A549 treated with RU486 at 1 μM for 4 hours (cell line): ENCODE measurements at places on chromosomes 7 and 10. TPM values are rescaled to one million over a fixed set of nuclear protein-coding genes. Genes with fewer than 3 reads are reported as not detected.

ZMIZ2 gene
- 21.0 to 36.2 TPM (median 30.9 TPM) in 5 replicates for total RNA-seq

CLCN1 gene
- total RNA-seq, result 0.06 to 0.11 TPM in 2 of 5 replicates, not detected in the others

MNX1 gene
- total RNA-seq, result 4.0 to 6.6 TPM (median 6.3 TPM) in 5 replicates

FAM221A gene
- 0.21 to 0.42 TPM (median 0.25 TPM) in 5 replicates for total RNA-seq

MRLN gene
- not detected in 5 replicates for total RNA-seq

EPO gene
- 0.07 to 0.23 TPM in 2 of 5 replicates, not detected in the others for total RNA-seq

TAS2R38 gene
- not detected in 5 replicates for total RNA-seq

ASAH2B gene
- total RNA-seq, result 2.7 to 4.9 TPM (median 4.0 TPM) in 5 replicates

ADRA2A gene
- total RNA-seq, result 0.05 to 0.07 TPM (median 0.06 TPM) in 4 of 5 replicates, not detected in the other

PTPRE gene
- total RNA-seq, result 2.3 to 4.1 TPM (median 3.4 TPM) in 5 replicates

ST8SIA6 gene
- total RNA-seq, result 0.08 to 0.14 TPM (median 0.10 TPM) in 3 of 5 replicates, not detected in the others

SAP25 gene
- total RNA-seq, result 0.42 to 0.76 TPM (median 0.55 TPM) in 3 of 5 replicates, not detected in the others

MUC12 gene
- 11.2 to 21.5 TPM (median 18.6 TPM) in 5 replicates for total RNA-seq

UMAD1 gene
- 8.8 to 12.0 TPM (median 11.2 TPM) in 5 replicates for total RNA-seq

LRRC4 gene
- total RNA-seq, result not detected in 5 replicates

AEBP1 gene
- 0.05 TPM in 1 of 5 replicates, not detected in the others for total RNA-seq

PNLIPRP2 gene
- 0.10 to 0.32 TPM in 2 of 5 replicates, not detected in the others for total RNA-seq

BHLHA15 gene
- total RNA-seq, result 0.29 to 0.54 TPM (median 0.43 TPM) in 4 of 5 replicates, not detected in the other

STRIP2 gene
- total RNA-seq, result 4.6 to 10.0 TPM (median 7.7 TPM) in 5 replicates

SPDYE9 gene
- total RNA-seq, result not detected in 5 replicates

PPP1R17 gene
- not detected in 5 replicates for total RNA-seq

PTN gene
- total RNA-seq, result not detected in 5 replicates

MYH16 gene
- total RNA-seq, result 0.51 to 0.77 TPM (median 0.66 TPM) in 5 replicates

GBF1 gene
- 19.6 to 24.9 TPM (median 24.4 TPM) in 5 replicates for total RNA-seq

LRRD1 gene
- total RNA-seq, result not detected in 5 replicates

VIM gene
- total RNA-seq, result 1,759 to 2,044 TPM (median 1,980 TPM) in 5 replicates

SGCE gene
- 45.7 to 56.8 TPM (median 55.7 TPM) in 5 replicates for total RNA-seq

IQCE gene
- total RNA-seq, result 10.0 to 14.8 TPM (median 12.6 TPM) in 5 replicates

GHRHR gene
- total RNA-seq, result 0.29 TPM in 1 of 5 replicates, not detected in the others

MSS51 gene
- total RNA-seq, result 0.36 to 0.79 TPM (median 0.41 TPM) in 5 replicates

LEP gene
- not detected in 5 replicates for total RNA-seq

CYP3A7 gene
- not detected in 5 replicates for total RNA-seq

FAM25G gene
- total RNA-seq, result 0.88 to 1.1 TPM (median 0.95 TPM) in 3 of 5 replicates, not detected in the others

HTR5A gene
- total RNA-seq, result not detected in 5 replicates

LIPF gene
- not detected in 5 replicates for total RNA-seq

CDK13 gene
- 19.2 to 23.2 TPM (median 20.7 TPM) in 5 replicates for total RNA-seq

ACTR3C gene
- total RNA-seq, result not detected in 5 replicates

ETV1 gene
- 2.0 to 4.0 TPM (median 3.0 TPM) in 5 replicates for total RNA-seq

FAM24B gene
- total RNA-seq, result 12.9 to 17.7 TPM (median 14.5 TPM) in 5 replicates

NXPH1 gene
- not detected in 5 replicates for total RNA-seq

CAMK2B gene
- 0.09 to 0.46 TPM (median 0.29 TPM) in 5 replicates for total RNA-seq

NKX1-2 gene
- 0.03 to 0.05 TPM in 2 of 5 replicates, not detected in the others for total RNA-seq

PSTK gene
- 4.5 to 7.0 TPM (median 4.6 TPM) in 5 replicates for total RNA-seq

TRIL gene
- not detected in 5 replicates for total RNA-seq

IGF2BP3 gene
- 15.8 to 28.0 TPM (median 25.1 TPM) in 5 replicates for total RNA-seq

CRTAC1 gene
- 0.88 to 1.5 TPM (median 1.1 TPM) in 5 replicates for total RNA-seq

UNCX gene
- total RNA-seq, result 0.06 to 0.09 TPM (median 0.08 TPM) in 4 of 5 replicates, not detected in the other

GLCCI1 gene
- total RNA-seq, result 1.1 to 2.2 TPM (median 1.4 TPM) in 5 replicates

DNAJB12 gene
- total RNA-seq, result 30.3 to 34.4 TPM (median 32.6 TPM) in 5 replicates

SPAG6 gene
- not detected in 5 replicates for total RNA-seq

OR6V1 gene
- not detected in 5 replicates for total RNA-seq

ALOX5 gene
- total RNA-seq, result 0.30 to 0.59 TPM (median 0.46 TPM) in 5 replicates

OR2A1 gene
- not detected in 5 replicates for total RNA-seq

OPN1SW gene
- total RNA-seq, result not detected in 5 replicates

GPR37 gene
- 0.53 to 0.79 TPM (median 0.72 TPM) in 5 replicates for total RNA-seq

SDHAF3 gene
- total RNA-seq, result 17.3 to 49.9 TPM (median 23.3 TPM) in 5 replicates

LRRC18 gene
- not detected in 5 replicates for total RNA-seq
